ENCODE measurements at places on chromosomes 5 and 9.

- DNase-seq: no peak
Observed at GRCh38 chr5:61906820-61907219, 399.2 kb upstream of the KIF2A start.

DNA sequence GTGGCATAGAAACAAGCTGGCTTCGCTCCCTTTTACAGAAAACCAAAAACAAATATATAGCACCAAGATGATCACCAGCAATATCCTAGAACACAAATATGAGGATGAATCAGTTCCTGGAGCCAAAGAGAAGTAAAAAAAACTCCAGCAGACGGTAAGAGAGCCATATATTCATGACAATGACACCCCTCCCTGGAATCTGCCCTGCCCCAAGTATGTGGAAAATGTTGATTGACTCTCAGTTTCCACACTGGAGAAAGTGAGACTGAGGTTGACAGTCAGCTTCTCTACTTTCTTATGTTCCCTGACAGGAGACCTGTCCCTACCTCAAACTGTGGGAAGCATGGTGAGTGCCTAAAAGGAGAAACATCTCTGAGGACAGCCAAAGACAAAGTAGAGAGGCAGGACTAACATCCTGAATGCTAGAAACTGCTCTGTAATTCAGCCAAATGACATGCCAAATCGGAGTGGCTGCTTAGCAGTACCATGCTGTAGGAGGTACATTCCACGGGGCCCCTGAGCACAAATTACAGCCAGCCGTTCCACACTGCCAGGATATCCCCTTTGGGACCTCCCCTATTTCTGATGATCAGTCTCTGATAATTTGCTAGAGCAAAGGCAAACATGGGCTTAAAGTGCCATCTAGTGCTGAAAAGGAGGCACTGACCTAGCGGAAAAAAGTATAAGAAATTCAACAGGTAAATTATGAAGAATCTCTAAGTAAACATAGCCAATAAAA, 424.0 kb upstream of the RGMB start:
- DNase-seq: no peak

- no peak for DNase-seq
Observed at GRCh38 chr5:307306-307705, 14.2 kb upstream of the AHRR start.

DNA sequence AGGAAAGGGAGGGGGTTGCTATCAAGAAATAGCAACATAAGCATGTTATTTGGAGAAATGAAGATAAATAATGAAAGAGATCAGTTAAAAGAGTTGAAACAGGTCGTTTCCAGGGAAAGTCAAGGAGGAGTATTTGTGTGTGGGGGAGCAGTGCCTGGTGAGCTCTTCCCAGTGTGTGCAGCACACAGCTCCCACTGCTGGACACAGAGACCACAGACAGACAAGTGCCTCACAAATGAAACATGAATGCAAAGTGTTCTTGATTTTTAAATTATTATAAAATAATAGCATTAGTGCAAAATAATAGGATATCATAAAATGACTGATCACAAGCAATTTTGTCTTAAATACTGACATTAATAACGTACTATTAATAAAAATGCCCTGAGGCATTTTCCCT, 40.8 kb downstream of the LIFR start:
- DNase-seq: peak; percentile 17

GRCh38 chr9:96644137-96644536, 11.0 kb downstream of the PRXL2C start:
- no peak for DNase-seq

DNA sequence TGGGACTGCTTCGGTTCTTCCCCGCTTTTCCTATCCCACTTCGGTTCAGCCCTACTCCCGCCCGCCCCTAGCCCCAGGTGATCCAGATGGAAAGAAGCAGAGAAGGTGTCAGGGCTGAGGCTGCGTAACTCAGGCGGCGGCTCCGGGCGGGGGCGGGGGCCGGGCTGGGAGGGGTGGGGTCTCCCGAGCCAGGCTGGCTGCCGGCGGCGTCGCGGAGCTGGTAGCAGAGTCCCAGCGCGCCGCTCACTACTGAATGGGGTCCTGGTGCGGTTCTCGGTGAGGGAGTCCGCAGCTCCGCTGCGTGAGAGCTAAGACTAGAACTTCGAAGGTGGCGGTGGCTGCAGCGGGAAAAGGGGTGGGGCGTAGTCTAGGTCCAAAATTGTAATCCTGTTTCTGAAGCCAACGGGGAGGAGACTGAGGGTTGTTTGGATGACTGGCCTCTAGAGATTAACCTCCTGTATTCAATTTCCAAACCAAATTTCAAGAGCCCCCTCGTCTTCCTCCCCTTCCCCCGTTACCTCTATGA, 1.4 kb downstream of the PRR16 start:
- peak; percentile 55 for DNase-seq

DNA sequence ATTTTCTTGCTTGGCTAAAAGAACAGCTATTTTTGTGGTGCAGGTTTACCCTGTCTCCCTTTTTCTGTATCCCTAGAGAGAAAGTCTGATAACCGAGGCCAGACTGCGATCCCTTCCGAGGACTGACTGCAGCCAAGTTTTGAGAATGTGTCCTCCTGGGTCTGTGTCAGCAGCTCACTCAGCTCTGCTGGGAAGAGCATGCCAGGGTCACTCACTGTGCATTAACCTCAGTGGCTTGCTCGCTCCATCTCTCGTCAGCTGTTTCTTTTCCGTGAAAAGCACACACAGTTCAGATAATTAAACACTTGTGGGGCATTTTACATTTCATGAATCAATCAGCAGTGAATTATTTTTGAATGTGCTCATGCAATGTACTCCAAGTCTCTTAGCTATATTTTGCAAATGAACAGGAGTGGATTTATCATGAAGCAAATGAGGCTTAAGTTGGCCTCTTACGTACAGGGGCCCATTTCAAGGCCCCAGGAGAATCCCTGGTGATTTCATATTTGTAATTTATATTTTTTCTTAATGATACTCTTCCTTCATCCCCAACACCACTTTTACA, 252.1 kb downstream of the SMARCA2 start:
- no peak for DNase-seq

DNA sequence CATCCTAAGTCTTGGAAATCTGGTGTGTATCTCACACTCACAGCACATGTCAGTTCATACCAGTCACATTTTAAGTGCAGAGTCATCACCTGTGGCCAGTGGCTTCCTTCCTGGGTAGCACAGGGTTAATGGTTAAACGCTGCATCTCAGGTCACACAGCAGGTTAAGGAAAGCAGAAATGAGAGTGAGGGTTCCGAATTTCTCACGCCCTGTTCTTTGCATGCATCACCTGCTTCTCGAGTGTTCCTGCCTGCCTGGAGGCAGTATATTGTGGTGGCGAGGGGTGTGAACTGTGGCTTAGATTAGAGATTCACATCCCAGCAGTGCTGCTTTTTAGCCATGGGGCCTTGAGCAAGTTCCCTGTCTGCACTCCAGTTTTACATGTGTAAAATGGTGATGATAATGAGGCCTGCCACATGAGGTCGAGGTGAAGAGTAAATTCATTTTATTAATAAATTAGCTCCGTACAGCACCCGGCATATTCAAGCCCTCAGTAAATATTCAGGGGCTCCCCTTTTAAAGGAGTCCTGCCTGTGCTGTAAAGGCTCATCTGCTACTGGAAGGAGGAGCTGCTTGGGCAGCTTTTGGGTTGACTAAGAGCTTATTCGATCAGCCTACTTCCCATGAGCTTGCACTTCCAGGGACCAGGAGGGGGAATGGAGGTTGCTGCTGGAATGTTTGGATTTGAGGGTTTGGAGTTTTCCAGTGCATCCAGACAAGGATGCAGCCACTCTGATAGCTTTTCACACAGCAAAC, 61.1 kb upstream of the SAP30L start:
- no peak for DNase-seq

DNA sequence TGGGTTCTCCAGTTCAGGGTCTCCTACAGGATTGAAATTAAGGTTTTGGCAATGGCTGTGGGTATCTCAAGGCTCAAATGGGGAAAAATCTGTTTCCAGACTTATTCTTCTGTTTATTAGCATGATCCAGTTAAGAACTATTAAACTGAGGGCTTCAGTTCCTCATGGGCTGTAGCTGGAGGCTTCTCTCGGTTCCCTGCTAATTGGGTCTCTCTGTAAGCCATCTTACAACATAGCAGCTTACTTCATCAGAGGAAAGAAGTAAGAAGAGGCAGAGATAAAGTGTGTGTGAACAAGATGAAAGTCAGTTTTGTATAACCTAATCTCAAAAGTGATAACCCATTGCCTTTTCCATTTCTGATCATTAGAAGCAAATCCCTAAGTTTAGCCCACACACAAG, 391.9 kb downstream of the PSAT1 start:
- no peak for DNase-seq

DNA sequence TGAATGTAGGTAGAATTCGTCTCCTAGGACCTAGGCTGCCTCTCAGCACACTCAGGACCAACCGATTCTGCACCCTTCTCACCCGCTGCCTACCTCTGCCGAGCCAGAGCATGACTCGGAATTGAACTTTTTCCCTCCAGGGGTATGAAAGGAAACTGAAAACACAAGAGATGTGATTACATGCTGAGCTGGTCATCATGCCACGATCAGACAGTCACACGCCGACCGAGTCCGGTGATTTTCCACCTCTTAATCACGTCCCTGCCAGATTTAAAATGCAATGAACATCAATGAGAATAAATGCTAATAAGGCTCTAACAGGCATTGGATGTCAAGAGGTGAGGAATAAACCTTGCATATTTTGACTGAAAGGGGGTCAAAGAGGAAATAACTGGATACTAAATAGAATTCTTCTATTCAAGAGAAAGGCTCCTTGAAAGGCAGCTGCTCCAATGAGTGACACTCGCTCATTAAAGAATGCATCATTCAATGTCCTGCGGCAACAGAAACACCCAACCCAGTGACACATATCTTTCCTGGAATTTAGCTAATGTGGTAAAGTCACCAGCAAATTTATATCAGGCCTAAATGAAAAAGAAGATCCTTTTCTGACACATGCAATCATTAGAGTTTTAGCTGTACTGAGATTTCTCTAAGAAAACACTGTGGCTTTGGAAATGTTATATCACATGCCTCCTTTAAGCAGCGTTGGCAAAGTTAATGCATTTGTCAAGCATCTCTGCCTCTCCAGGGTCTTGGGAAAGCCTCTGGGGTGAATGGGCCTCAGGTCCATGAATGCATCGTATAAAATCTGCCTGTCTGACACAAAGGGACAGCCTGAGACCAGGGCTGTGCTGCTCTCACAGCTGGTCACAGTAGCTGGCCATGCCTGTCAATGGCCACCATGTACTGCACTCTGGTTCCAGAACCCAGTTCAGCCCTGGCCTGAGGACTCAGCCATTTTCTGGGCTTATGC, 128.7 kb downstream of the SPOCK1 start:
- DNase-seq: no peak

- no peak for DNase-seq
Observed at GRCh38 chr9:77015327-77016048, 4.0 kb upstream of the FOXB2 start.

DNA sequence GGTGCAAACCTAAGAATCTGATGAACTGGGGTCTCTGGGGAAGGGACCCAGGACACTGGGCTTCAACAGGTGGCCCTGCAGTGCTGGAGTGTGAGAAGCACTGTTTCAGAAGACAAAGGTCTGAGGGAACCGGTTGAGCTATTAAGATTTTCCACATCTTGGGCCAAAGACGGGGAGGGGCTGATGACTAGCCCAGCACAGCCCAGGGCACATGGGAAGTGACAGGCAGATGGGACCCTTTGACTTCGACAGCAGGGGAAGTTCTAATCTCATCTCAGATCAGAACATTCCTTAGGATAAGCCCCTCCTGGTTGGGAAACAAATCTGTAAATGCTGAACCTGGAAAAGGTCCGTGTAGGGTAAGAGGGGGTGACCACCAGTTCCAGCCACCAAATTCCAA, 67.4 kb downstream of the RAPGEF1 start:
- no peak for DNase-seq

DNA sequence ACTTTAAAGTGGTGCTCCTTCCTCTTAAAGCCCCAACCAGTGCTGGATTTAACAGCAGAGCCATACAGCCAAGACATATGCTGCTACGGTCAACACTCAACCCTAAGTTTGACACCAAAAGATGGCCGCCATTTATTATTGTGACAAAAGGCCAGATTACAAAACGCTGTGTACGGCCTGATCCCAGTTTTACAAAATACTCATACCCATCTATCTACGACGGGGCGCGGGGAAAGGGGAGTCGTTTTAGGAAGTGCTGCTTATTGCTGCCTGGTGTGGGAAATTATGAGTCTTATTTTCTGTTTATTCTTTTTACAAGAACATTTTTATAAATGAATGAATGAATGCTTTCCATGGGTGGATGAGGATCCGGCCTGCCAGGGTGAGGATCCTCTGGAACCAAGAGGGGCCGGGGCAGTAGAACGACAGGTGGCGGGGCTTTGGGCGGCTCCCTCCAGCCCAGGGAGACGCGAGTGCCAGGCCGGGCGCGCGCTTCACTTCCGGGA, 457 bp upstream of the IDNK start:
- DNase-seq: no peak

DNA sequence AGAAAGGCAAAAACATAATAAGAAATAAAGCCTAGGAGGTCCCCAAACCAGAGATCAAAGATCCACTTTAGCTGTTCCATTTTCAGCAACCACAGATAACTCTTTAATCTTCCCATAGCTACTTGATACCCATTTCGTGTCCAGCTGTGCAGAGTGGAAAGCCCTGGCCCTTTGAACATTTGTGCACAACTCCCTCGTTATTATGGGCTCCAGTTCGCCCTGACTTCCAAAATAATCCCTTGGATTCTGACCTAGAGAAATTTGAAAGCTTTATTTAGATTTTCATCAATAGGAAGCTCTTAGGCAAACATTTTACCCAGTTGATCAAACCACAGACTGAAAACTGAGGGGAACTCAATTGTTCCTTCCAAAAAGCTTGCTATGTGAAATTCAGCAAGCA, 4.8 kb downstream of the MYOT start:
- no peak for DNase-seq

DNA sequence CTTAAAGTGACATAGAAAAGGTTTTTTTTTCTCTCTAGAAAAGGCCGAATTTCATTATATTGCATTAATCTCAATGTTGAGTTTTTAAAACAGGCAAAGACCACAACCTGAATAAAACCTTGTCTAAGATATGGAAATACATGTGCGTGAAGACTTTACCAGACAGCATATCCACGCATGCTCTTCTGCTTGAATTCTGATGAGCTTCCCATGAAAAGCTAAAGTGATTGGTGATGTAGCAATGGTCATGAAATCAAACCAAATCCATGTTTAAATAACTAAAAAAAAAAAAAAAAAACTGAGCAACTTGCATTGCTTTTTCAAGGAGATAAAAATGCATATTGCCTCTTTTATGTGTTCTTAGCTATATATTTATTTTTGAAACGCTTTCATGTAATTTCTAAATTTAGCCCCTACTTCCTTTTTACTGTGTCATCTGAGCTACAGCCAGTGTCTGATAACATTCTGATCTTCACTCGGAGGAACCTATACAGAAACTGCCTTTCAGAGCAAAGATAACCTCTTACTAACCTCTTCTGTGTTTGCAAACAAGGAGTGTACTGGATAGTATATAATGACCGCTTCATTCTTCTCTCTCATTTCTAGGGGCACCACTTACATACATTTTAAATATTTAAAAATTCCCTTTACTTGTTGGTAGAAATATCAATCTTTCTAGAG, 179.1 kb upstream of the GNA14 start:
- DNase-seq: no peak
